ENCODE measurements at places on chromosomes 7 and 10. TPM values are rescaled to one million over a fixed set of nuclear protein-coding genes. Genes with fewer than 3 reads are reported as not detected.
A peak's percentile ranks its signal among the peaks of the same experiment; 100 is the strongest.

Gene IL15RA
- 26.3 TPM for total RNA-seq

Gene LRGUK
- not detected for total RNA-seq

Gene RGS10
- total RNA-seq = 32.4 TPM

Gene SLC13A1
- total RNA-seq = not detected

Gene ASB15
- total RNA-seq = not detected

Gene RRP12
- 10.2 TPM for total RNA-seq

Gene CC2D2B
- not detected for total RNA-seq

Gene GIMAP5
- total RNA-seq = not detected

Gene MINDY4
- total RNA-seq = 3.3 TPM

Gene SPDYE8
- not detected for total RNA-seq

- no peak for DNase-seq
These were observed 130.3 kb downstream of the CD36 start for GRCh38 chr7:80768756-80769155.

GRCh38 chr10:7383442-7383841 lies 27.4 kb downstream of the SFMBT2 start:
- DNase-seq = no peak

DNA sequence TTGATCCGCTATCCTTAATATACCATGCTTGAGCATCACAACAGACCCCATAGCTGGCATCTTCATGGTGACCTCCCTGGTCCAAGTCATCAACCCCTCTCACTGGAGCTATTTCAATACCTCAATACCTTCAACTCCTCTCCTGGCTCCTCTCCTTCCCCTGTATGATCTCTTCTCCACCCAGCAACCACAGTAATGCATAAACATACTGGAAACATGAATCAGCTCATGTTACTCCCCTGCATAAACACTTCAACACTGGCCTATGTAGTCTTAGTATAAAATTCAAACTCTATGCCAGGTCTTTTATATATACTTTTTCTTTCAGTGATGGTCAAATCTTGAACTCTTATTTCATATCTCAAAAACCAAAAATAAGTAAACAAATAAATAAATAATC lies 31.8 kb upstream of the TMEM273 start:
- peak; percentile 12 for DNase-seq

DNA sequence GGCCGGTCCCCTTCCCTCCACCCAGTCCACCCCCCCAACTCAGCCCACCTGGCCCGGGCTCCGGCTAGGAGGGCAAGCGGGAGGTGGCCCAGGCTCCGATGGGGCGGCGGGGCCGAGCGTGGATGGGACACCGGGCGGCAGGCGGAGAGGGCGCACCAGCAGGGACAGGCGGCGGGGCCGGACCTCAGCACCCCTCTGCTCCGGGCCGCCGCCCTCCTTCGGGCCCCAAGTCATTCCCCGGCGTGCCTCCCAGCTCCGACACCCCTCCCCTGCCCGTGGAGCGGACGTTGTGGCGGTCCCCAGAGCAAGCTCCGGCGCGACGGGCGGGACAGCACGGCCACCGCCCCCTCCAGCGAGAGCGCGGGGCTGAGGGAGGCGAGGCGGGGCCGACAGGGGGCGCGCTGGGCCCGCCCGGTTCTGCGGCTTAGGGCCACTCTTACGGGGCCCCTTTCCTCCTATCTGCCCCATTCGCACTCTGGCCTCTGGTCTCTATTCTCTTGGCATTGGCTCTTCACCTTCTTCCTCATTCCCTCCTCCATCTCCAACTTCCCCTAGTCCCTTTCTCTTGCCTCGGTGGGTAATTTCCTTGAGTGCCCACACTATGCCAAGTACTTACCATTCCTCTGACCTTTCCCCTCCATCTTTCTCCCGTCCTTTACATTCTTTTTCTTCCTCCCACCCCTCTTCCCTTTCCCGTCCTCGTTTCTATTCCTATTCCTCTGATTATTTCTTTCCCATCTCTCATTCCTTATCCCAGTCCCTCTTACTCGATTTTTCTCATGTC lies 701 bp upstream of the GBX1 start:
- DNase-seq = peak; percentile 15

GRCh38 chr7:151884312-151885201 lies 7.6 kb upstream of the PRKAG2 start:
- no peak for DNase-seq

DNA sequence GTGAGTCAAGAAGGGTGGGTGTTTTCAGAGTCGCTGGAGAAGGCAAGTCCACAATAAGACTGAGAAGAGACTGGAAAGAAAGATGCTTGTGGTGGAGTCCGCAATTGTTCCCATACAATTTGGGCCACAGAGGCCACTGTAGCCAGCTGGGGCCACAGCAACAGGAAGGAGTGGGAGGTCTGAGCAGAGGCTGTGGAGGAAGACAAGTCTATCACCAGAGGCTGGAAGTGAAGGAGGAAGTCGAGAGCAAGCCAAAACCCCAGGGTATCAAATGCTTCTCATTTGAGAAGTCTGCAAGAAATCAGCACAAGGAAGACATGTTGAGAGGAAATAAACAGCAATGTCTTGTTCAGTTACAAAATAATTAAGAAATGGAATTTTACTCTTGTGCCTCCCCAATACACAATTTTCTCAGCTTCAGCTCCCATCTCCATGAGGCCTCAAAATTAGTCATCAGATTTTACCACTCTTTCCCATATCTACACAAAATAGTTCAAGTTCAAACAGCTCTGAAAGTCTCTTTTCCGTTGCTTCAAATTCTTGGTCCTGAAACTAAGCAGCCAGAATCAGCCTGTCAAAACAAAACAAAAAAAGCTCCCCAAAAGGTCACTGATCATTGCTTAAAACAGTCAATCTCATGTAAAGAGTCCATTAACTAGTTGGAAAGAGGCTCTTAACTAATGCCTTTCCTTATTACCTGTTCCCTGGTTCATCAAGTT lies 31.6 kb downstream of the SLC16A12 start:
- DNase-seq = peak; percentile 54

GRCh38 chr7:94250987-94251386 lies 143.7 kb upstream of the COL1A2 start:
- DNase-seq = no peak

DNA sequence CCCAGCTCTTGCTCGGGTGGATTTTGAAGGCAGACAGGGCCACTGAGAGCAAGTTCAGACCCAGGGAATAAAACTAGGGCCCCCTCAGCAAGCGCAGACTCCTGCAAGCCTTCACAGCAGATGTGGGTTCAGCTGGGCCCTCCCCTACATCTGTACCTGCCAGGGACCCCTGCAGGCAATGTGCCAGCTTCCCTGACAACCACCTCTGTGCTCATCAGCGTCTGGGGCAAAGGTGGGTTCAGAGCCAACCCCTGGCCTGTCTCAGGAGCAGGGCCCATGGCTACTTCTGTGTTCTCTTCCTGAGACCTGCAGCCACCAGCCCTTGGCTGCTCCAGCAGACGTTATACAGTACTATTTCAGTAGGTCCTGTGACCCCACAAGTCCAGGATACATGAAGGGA lies 189.5 kb downstream of the DIP2C start:
- no peak for DNase-seq

DNA sequence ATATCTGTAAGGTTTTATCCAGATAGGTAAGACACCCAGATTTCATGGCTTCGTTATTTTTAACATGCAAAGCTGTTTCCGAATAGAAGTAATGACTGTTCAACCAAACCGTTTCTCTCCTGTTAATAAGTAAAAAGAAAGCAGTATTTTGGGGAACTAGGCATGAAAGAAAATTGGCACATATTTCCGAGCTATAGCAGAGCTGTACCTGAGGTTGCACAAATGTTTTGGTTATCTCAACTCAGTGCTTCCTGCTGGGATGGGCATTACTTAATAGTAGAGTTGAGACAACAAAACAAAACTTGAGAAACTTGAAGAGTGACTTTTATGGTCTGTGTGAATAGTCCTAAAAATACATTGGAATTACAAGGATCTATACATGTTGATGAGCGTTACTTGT lies 564.3 kb upstream of the SORCS1 start:
- DNase-seq = no peak

DNA sequence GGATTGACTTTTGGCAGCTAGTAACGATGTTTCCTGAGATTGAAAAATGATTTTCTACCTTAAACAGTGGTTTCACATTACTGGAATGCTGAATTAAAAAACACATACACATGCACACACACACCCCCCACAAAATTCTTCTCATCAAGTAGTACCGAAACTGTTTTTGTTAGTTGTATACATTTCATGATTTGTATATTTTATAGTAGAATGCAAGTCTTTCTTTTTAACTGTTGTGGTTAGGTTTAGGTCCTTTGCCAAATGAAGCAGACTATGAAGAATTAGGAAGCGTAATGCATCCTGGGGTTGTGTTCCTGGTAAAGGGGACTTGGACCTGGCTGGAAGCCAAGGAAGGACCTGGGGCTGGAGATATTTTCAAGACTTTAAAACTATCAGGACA lies 505.8 kb downstream of the SUGCT start:
- DNase-seq = peak; percentile 51

DNA sequence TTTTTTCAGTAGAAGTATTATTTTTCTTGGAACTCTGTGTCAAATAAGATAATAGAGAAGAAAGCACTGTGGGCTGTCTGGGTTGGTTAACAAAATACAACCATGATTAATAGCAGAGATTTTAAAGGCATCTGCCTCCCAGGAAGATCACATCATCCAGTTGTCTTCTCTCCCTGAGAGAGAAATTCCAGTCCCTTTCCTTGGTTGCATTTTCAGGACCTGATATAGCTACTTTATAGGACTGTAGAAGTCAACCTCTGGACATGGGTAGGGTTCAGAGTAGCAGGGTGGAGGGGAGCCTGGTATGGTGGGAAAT lies 309.9 kb upstream of the IGFBP3 start:
- DNase-seq = no peak

DNA sequence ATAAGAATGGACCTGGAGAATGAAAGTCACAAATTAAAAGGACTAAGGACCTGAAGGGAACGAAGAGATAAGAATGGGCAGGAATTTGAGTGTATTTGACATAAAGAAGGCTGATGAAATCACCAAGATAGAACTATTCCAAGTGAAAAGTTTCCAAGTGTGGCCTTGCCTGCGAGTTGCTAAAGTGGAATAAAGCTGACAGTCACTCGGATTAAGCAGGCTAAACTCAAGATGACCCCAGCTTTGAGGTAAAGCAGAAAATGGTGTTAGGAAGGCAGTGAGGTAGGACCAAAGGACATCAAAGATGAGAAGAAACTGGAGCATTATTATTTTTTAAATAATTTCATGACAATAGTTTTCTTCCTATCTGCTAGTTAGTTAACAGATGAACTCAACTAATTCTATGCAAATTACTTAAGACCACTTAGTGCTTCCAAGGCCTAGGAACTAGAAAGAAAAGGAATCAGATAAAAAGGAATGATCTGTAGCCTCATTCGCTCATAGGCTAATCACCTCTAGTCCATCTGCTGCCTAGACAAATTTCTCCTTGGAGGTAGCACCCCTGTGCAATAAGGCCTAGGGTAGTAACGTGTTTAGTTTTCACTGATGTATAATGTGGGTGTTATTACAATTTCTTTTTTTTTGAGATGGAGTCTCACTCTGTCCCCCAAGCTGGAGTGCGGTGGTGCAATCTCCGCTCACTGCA lies 34.5 kb downstream of the EZH2 start:
- no peak for DNase-seq

- DNase-seq = no peak
These were observed 94.2 kb upstream of the PHYHIPL start for GRCh38 chr10:59082249-59082648.

- DNase-seq = no peak
These were observed 26.2 kb upstream of the PIK3AP1 start for GRCh38 chr10:96746503-96746902.

DNA sequence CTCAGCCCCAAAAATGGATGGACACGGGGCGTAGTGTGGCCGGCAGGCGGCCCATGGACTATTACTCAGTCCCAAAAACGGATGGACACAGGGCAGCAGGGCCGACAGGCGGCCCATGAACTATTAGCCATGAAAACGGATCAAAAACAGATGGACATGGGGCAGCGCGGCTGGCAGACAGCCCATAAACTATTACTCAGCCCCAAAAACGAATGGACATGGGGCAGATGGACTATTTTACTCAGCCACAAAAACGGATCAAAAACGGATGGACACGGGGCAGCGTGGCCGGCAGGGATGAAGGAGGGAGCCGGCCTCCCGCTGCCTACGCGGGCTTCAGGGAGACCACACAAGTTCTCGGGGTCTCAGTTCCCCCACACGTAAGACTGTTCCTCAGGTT lies 32.9 kb downstream of the GPER1 start:
- no peak for DNase-seq

- DNase-seq = no peak
These were observed 32.4 kb downstream of the BLNK start for GRCh38 chr10:96238646-96239623.

GRCh38 chr7:79872176-79872575 lies 262.5 kb upstream of the GNAI1 start:
- no peak for DNase-seq

DNA sequence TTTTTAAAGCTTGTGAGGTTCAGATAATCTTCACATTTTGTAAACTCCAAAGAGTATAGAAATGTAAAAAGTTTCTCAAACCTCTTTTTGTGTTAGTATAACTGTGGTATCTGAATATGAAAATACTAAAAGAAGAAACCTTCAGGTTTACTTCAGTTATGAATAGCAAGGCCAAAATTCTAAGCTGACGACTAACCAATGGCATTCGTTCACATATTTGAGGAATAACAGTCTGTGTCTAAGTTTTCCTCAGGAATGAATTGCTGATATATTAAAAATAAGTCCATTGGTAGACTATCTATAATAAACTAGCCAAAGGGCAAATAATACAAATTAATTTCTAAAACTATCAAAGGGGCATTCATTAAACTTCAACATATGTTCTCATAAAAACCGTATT lies 206.0 kb downstream of the CXCL12 start:
- DNase-seq = no peak

DNA sequence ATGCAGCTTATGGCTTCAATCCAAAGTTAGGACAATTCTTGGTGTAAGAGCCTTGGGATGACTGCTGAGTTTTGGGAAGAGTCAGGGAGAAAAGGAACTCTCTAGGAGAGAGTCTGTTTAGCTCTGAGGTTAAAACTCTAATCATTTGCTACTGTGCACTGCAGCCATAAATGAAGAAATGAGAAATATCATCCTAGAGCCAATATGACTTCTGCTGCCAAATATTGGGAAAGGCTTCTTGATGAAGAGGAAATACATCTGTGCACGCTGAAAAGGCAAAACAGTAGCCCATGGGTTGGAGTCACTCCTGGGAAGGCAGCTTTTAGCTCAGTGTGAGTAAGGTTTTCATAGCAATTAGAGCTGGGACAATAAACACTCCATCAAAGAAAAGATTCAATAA lies 308.8 kb downstream of the SFMBT2 start:
- DNase-seq = no peak
